Fibroblast of the conjunctiva (primary cell): ENCODE measurements at places on chromosomes 1 and 21.
A peak's percentile ranks its signal among the peaks of the same experiment; 100 is the strongest.

- DNase-seq, result no peak
These were observed 380 bp upstream of the FBXO28 start for GRCh38 chr1:224113545-224113917.

DNA sequence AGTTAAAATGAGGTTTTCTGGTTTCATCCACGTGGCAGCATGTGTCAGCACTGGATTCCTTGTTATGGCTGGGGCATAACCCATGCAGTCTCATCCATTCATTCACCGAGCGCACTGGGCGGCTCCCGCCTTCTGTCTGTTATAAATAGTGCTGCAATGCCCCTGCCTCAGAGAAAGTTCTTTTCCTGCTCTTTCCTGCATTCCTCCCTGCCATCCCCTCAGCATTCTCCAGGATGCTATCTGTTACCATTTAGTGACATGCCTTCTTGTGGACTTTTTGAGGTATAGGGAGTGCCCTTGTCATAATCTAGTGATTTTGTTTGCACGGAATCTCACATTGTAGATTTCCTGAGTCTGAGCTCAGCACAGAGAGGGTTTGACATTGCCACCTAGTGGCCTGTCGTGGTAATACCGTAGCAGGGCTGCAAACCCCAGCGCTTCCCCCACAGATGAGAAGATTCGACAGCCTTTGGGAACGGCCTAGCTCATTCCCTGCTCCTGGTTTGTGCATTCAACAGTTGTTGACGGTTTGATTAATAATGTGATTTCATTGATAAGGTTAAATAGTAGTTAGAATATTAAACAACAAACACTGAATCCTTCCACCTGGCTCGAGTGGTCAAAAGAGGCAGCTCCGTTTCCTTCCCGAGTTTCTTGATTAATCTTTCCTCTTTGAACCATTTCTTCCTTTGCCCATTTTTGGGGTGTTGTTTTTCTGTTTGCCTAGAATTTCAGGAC is 46.3 kb downstream of the UMODL1 start:
- DNase-seq, result peak; percentile 38

DNA sequence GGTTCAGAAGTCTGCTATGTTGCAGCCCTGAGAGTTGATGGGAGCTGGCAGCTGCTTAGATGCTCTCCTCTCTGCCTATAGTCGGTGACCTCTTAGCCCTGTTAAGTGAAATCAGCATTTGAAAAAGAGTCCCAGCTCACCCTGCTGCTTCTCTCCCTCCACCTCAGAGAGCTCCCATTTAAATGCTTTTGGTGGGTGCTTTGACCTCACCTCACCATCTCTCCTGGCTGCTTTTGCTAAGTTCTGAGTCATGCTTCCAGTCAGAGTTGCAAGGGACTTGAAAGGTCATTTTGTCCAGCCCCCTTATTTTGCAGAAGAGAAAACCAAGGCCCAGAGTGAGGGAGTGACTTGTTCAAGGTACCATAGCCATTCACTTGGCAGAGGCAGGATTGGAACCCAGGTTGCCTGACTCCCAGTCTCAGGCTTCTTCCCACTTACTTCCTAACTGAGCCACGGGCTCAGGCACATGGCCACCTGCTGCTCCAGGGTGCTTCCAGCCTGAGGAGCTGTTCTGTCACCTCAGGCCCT is 3.3 kb downstream of the MAPKAPK2 start:
- no peak for DNase-seq

- DNase-seq, result no peak
These were observed 110.6 kb upstream of the GPR52 start for GRCh38 chr1:174337000-174337681.

GRCh38 chr1:151541752-151542151 is 1.6 kb downstream of the TUFT1 start:
- DNase-seq, result no peak

DNA sequence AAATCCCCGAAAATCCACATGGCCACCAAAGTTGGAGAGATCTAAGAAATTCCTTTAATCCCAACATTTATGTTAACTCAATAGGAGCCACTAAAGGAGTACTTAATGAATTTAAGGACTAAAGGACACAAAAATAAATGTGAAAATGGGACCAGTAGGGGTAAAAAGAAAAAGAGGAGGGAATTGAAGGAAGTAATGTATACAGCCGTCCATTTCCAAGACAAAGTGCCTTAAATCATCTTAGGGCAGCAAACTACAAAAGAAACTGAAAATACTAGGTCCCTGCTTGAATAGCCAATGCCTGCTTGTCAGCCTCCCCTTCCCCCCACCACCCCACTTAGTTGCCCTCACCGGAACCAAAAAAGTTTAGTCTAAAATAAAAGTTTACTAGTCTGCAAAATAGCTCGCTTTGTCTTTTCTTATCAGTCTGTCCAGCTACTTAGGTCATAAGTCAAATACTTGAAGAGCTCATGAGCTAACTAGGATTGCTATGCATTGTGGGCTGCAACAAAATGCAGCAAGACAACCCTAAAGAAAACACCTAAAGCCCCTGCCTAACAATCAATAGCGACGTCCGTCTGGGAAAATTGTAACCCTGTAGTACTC is 66.3 kb upstream of the TLR5 start:
- DNase-seq, result no peak

DNA sequence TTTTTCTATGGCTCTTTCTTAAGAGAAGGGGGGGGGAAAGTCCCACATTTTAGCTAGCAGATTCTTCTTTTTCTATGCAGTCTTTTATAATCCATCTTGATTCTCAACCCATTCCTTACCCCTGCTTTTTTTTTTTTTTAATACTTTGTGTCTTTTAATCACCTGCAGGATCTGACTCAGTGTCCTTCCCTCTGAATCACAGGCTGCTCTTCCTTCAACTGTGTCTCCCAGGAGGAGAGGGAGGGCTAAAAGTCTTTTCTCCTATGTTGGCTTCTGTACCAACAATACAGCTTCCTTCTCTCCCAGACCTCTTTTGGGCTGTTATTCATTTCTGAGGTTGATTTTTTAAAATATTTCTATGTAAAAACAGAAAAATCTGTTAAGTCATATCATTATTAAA is 686.2 kb downstream of the ADGRL2 start:
- DNase-seq, result no peak

DNA sequence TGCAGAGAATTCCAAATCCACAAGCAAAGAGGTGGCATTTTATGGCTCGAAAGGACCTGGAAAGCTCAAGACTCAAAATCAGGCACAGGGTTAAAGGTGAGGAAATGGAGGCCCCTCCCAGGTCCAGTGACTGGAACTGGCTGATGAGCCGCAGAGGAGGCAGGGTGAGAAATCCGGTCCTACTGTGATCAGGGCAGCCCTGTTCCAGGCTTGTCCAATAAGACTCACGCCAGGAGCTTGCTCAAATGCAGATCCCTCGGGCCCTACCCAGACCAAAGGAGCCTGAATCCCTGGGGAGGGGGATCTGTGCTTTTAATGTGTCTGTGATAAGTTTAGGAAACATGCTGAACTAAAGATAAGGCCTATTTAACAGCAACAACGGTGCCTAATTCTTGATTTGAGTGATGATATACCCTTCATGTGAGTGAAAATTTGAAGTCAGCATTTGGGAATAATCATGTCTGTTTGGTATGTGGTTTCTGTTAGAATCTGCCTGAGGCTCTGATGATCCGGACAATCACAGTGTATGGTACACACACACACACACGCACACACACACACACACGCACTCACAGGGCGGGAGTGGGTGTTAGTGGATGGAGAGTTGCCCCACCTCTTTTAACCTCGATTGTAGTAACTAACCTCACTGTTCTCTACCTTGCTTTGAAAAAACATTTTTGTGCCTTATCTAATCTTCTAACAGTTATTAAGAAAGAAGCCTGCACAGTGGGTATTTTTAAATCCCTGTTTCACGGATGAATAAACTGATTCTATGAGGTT is 54.1 kb upstream of the LYST start:
- no peak for DNase-seq

- no peak for DNase-seq
These were observed 30.2 kb downstream of the USP1 start for GRCh38 chr1:62467092-62467491.

DNA sequence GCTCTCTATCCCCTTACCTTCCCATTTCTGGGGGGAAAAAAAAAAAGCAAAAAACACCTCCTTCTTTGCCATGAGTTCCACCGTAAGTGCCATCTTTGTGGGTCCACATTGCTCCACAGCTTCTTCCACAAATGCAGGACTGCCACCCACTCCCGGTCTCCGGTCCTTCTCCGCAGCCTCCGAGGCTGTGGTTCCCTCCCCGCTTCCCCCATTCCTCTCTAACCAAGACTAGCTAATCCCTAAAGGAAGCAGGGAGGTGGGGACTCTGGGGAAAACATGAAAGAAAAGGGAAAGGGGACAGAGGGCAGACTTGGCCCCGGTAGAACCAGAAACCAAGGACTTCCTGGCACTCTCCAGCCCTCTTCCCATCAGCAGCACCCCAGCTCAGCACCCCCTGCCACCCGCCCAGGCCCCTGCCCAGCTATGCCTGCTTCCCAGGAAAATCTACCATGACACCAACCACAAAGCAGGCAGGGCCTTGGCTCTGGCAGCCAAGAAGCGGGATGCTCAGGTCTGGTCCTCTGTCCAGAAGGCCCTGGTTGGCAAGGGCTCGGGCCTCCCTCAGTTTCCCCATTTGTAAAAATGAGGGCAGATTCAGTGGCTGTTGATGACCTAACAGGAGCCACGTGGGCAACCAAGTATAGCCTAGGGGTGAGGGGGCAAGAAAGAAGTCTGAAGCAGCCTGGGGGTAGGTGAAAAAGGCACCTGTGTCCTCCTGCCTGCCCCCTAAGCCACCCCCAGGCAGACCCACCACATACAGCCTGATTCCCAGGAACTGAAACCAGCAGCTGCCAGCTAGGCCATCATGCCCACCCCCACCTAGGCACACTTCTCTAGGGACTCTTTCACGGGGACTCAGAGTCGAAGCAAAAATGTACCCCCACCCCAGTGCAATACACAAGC is 2.5 kb downstream of the EPHA2 start:
- no peak for DNase-seq

DNA sequence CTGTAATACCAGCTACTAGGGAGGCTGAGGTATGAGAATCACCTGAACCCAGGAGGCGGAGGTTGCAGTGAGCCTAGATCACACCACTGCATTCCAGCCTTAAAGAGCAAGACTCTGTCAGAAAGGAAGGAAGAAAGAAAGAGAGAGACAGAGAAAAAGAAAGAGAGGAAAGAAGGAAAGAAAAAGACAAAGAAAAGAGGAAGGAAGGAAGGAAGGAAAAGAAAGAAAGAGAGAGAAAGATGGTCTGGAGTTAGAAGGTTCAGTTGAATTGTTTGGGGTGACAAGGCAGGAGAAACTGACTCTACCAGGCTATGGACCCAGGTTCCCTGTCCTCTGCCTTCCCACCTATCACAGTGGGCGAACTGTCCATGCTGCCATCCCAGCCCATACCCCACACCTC is 27.4 kb upstream of the PIK3CD start:
- no peak for DNase-seq

GRCh38 chr1:150992626-150993025 is 10.5 kb downstream of the ANXA9 start:
- no peak for DNase-seq

DNA sequence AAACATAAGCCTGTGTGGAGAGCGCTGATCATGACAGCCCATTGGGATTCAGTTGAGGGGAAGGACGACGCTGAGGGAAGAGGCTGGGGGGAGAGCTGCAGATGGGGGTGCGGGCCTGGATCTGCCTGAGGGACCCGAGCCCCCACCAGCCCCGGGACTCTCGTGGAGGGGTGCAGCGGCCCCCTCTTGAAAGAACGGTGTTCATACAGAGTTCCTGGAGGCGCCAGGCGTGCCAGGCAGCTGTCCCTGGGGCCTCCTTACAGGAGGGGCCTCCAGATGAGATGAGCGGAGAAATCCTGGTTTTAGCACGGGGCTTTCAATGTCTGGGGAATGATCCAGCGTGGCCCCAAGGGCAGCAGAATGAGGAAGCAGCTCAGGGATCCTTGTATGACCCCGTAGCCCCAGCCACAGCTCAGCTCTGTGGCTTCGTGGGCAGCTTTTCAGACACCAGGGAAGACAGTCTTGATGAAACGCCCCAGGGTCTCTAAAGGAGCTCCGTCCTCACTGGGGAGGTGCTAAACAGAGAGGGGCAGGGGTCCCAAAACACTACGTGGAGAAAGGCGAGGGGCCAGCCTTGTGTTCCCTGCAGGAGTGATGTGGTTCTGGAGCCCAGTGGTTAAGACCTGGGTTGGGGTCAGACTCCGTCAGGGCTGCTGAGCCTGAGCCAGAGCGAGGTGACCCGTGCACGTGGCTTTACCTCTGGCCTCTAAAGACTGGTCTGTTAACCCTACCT is 7.2 kb upstream of the DSCAM start:
- DNase-seq, result no peak

GRCh38 chr1:116852367-116852766 is 57.3 kb upstream of the PTGFRN start:
- no peak for DNase-seq

DNA sequence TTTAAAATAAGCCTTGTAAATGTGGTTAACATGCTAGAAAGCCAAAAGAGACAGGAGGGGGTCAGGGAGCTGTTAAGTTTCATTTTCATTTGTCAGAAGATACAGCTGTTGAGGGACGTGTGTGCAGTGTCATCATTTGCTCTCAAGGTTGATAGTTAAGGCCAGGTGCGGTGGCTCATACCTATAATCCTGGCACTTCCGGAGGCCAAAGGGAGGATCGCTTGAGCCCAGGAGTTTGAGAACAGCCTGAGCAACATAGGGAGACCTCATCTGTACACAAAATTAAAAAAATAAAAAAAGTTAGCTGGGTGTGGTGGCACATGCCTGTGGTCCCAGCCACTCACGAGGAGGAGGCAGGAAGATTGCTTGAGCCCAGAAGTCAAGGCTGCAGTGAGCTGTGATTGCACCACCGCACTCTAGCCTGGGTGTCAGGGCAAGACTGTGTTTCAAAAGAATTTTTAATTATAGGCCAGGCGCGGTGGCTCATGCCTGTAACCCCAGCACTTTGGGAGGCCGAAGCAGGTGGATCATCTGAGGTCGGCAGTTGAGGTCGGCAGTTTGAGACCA is 22.7 kb downstream of the ZBTB8OS start:
- DNase-seq, result no peak

GRCh38 chr1:213159376-213159775 is 108.3 kb downstream of the RPS6KC1 start:
- no peak for DNase-seq

DNA sequence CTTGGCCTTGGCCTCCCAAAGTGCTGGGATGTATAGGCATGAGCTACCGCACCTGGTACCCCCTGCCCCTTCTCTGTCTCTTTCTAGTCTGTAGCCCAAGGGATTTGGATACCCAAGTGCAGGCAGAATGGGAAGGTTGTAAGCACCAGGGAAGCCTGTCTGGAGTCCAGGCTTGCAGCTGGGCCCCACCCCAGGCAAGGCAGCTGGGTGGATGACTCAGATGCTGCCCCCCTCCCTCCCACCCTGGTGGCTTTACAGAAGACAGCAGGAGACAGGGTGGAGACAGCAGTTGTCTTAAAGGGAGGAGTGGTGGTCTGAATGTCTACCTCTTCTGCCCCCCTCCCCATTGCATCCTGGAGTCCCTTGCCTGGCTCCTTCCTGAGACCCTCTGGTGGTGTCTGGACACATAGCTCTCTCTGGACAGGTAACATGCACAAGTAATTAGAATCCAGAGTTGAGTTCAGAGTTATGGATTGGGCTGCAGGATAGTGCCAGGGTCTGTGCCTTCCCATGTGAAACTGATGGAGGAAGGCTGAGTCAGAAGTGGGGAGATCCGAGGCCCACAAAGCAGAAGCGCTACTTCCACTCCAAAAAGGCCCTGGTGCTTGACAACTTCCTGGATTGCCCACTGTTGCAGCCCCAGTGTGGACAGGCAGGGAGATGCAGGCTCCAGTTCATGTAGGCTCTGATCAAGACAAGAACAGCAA is 5.1 kb downstream of the LMNA start:
- DNase-seq, result no peak

GRCh38 chr1:55735106-55735505 is 519.9 kb upstream of the USP24 start:
- no peak for DNase-seq

- no peak for DNase-seq
These were observed 21.1 kb downstream of the UBAP2L start for GRCh38 chr1:154241703-154242351.

- DNase-seq, result no peak
These were observed 310.6 kb downstream of the DISC1 start for GRCh38 chr1:231936983-231937775.
